Activated CD4-positive, alpha-beta T cell treated with anti-CD3 and anti-CD28 coated beads, Interleukin-2, amount 50 U/mL, for 4 hours (primary cell): ENCODE measurements at places on chromosomes 7 and 10.
A peak's percentile ranks its signal among the peaks of the same experiment; 100 is the strongest.

GRCh38 chr7:27661811-27662489, 733 bp downstream of the HIBADH start:
- peak; percentile 18 for DNase-seq

DNA sequence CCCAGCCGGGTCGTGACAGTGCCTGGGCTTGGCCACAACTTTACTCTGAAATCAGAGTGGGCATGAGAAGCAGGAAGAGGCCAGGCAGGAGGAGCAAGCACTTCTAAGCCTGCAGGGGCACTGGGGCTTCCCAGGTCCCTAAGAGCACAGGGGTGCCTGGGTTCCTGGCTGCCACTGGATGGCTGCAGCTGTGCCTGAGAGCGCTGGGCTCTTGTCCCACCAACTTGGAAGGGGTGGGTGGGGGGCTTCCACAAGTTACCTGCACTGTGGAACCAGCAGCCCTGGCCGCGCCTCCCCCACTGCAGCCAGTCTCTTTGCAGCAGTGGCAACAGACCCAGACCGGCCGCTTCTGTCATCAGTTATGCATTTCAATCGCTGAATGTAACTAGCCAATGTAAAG, 434.7 kb upstream of the GRM3 start:
- no peak for DNase-seq

- DNase-seq: no peak
Measured at GRCh38 chr7:28006491-28006890, 174.1 kb downstream of the JAZF1 start.

GRCh38 chr10:12194752-12195271, 879 bp downstream of the NUDT5 start:
- DNase-seq: peak; percentile 15

GRCh38 chr10:21230219-21230618, 295.3 kb downstream of the SKIDA1 start:
- DNase-seq: no peak

DNA sequence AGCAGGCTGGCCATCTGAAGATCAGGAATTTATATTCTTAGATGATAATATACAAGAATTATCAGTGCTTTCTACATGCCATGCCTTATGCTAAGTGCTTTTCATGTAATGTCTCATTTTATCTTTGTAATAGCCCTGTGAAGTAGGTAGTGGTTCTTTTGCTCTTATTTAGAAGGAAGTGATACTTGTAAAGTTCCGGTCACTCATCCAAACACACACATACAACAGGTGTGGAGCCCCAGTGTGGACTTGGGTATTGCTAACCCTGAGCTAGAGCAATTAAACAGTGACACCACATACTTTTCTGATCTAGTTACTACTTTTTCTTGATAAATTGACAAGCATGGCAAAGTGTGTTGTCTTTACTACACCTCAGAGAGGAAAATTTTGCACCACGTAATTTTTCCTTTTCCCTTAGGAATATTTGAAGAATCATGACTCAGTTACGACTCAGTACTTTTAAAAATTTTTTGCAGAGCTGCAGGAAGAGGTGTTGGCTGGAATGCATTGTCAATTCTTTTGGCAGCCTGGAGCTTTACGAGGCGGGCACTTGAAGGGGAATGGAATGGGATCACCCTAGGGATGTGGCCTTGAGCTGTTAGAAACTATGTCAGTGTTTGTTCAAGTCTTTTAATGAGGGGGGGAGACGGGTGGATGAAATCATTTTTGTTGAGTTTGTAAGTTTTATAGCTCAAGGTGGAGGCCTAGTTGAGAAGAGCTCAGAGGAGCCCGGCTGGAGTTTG, 212.5 kb upstream of the CELF2 start:
- DNase-seq: no peak

DNA sequence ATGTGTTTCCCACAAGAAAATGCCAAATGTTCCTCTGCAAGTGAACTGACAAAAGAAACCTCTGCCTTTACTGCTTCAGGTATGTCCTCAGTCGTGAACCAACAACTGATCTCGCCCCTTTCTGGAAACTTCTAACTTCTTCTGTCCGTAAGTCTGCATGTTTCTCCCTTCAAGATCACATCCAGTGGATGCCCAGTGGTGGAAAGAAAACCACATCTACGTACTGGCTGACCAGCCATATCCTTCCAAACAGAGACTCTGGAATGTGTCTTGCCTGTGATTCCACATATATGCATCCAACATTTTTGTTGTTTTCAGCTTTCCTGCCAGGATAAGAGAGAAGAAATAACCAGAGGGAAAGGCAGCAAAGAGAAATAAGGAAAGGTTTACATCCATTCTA, 152.7 kb downstream of the GLI3 start:
- DNase-seq: no peak

- no peak for DNase-seq
Measured at GRCh38 chr10:131691481-131692090, 209.2 kb upstream of the PPP2R2D start.

DNA sequence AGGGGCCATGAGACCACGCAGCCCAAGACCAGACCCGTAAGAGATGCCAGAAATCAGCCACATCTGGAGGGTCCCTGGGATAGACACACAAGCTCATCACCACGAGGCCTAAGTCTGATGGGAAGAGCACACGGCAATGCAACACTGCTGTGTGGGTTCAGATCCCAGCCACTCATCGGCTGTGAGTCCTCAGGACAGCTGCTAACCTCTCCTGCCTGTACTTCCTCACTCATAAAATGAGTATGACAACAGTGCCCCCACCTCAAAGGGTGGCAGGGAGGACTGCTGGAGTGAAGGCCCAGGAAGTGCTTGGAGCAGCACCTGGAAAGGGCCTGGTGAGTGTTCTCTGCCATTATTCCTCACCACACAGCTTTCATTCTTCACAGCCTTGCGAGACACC, 60.9 kb downstream of the MAD1L1 start:
- no peak for DNase-seq

DNA sequence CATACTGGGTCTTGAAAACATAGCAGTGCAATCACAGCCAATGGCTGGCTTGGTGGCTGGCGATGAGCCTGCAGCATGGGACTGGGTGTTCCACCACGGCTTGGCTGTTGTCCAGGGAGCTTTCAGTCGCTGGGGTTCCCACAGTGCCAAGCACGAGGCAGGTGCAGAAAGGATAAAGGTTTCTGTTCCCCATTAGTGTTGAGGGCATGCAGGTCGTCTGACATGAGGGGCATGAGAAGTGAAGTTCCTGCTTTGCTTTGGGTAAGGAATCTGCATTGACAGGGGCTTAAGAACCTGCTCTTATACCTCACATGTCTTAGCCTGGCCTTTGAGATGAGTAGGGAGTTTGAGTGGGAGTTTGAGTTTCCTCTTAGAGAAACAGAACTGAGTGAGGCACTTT, 9.0 kb upstream of the CFTR start:
- DNase-seq: no peak

DNA sequence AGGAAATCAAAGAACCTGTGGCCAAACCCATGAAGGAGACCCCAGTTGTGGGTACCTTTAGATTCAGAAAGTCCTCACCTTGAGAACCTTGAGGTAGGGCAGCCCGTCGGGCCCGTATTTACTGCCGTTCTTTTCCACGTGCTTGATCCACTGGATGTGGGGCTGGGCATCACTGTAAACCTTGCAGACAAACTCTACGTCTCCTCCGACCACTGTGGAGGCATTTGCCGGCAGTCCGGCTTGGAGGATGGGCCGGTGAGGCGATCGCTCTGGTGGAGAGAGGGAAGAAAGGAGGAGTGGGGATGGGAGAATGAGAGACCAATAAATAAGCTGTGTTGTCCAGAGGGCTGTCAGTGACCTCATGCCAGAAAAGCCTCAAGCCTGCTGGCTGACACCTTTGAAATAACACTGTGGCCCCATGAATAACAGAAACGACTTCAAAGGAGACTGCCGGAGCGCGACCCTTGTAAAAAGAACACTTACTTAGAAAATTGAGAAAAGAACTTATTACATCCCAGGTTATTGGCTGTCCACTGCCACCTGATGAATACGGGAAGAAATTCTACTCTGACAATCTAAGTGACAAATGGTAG, 78.2 kb downstream of the FGFR2 start:
- no peak for DNase-seq

DNA sequence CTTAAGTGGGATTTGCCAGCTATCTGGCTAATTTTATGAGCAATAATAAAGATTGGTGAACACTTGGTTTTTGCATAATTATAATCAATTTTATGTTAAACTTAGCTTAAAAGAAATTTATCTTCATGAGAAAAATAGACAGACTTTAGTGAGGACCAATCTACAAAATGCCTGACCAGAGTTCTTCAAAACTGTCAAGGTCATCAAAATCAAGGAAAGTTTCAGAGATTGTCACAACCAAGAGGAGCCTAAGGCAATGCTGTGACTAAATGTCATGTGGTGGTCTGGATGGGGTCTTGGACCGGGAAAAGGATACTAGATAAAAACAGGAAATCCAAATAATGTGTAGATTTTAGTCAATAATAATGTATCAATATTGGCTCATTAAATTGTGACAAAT, 17.7 kb upstream of the FAM170B start:
- DNase-seq: no peak

- no peak for DNase-seq
Measured at GRCh38 chr7:158759749-158760444, 55.3 kb upstream of the NCAPG2 start.

DNA sequence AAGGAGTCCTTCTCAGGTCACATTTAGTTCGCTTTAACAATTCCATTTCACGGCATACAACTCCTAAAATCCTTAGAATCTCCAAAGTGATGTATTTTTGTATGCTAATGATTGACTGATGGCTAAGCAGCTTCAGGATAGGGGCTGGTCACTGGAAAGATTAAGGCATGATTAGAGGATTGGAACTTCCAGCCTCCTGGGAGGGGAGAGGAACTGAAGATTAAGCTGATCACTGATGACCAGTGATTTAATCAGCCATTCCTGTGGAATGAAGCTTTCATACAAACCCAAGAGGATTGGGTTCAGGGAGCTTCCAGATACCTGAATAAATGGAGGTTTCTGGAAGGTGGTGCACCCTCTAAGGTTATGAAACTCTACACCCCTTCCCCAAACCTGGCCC, 123.9 kb upstream of the CDK13 start:
- DNase-seq: no peak

- no peak for DNase-seq
Measured at GRCh38 chr10:61998937-61999336, 97.4 kb downstream of the ARID5B start.

DNA sequence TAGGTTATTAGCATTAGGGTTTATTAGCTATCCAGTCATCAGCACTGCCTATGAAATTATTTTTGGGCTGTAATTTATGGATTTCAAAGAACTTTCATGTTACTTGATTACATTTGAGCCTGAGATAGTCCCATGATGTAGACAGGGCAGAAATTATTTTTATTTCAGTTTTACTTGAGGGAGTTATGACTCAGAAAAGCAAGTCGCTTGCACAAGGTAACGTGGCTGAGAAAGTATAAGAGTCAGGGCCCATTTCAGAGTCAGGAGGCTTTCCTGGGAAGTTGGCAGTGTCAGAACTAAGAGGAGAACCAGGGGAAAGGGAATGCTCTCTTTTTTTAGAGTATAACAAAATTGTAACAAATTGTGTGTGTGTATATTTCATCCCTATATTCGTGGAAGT, 16.5 kb downstream of the GATA3 start:
- no peak for DNase-seq

GRCh38 chr7:121876656-121877500, 3.9 kb downstream of the PTPRZ1 start:
- no peak for DNase-seq

DNA sequence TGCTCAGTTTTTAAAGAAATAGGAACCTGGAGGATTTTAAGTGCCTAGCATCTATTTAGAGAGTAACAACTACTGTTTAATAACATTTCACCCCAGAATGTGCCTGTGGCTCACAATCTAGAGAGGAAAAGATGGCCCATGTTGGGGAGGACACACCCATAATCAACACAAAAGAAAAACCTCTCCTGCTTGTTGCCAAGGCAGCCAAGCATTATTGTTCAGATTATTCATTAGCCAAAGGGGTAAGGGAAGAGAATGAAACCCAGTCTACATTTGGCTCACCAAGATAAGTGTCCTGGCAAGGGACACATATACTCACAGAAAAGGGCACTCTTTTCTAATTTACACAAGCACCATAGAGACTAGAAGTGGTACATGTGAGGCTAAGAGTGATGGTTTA, 17.7 kb upstream of the IFIT1B start:
- DNase-seq: no peak

GRCh38 chr7:103735377-103735776, 254.1 kb downstream of the RELN start:
- no peak for DNase-seq

GRCh38 chr7:90709501-90710465, 113.7 kb downstream of the CDK14 start:
- DNase-seq: no peak

GRCh38 chr7:148701414-148701813, 2.7 kb downstream of the CUL1 start:
- DNase-seq: no peak

GRCh38 chr7:126696256-126697038, 556.3 kb downstream of the GRM8 start:
- no peak for DNase-seq

GRCh38 chr10:28768227-28768626, 90.9 kb downstream of the BAMBI start:
- DNase-seq: no peak

DNA sequence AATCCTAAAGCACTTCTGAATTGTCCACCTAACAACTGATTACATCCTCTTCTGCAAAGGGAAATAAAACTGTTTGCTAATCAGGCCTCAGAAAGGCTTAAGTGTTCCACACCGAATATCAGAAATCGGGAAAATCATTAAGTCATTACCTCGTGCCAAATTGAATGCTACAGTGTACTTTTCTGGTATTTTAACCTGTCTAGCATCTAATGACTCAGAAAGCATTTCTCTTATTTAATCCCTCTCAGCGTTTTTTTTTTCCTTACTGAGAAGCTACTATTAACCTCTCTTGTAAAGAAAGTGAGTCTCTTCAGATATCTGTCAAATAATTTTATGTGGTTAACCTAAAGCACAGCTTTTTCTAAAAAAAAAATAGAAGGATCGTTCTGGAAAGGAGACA, 28.6 kb downstream of the VIM start:
- no peak for DNase-seq

DNA sequence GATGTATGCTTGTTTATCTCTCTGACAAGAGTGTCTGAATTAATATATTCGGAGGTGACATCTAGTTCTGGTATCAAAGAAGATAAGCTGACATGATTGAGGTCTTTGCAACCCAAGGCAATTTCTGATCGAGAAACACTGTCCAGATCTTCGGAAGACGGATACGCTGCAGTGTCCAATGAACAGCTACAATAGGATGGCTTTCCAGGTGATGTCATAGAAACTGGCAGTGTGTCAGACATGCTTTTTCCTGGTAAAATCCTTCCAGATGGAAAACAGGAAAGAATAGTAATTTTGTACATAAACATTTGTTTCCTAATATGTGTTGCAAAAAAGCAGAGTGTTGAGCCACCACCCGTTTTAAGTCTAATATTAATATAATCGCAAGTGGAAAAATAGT, 33.4 kb downstream of the VWDE start:
- no peak for DNase-seq

- no peak for DNase-seq
Measured at GRCh38 chr10:62437696-62438095, 63.5 kb downstream of the ZNF365 start.

DNA sequence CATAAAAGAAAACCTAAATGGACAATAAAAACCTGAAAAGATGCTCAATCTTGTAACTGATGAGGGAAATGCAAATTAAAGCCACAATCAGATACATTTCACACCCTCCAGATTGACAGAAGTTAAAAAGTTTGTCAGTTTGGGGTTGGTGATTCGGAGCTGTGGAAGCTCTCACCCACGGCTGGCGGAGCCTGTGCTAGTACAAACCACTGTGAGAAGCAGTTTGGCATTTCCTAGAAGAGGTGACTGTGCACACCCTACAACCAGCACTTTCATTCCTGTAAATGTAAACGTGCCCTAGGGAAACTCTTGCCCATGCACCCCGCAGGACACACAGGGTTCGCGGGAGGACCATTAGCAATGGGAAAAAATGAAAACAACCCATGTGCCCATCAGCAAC, 114.1 kb downstream of the BMS1 start:
- DNase-seq: no peak
